ENCODE measurements at places on chromosomes 11 and 22. TPM values are rescaled to one million over a fixed set of nuclear protein-coding genes. Genes with fewer than 3 reads are reported as not detected.

The VPS26B gene
- total RNA-seq: 94.8 TPM

The FRMD8 gene
- total RNA-seq: 20.6 TPM

The ZDHHC13 gene
- 12.0 TPM for total RNA-seq

The PDE2A gene
- 220 TPM for total RNA-seq

The MMP12 gene
- total RNA-seq: not detected

The TTC36 gene
- total RNA-seq: 4.0 TPM

The TAGLN gene
- 193 TPM for total RNA-seq

The OR51E1 gene
- total RNA-seq: not detected

The ENDOD1 gene
- total RNA-seq: 86.8 TPM

The ART1 gene
- not detected for total RNA-seq

The DKK3 gene
- total RNA-seq: 953 TPM

The OVOL1 gene
- total RNA-seq: 0.83 TPM

The PTGDR2 gene
- 1.6 TPM for total RNA-seq

The ACR gene
- 0.95 TPM for total RNA-seq

The SLC43A3 gene
- 7.7 TPM for total RNA-seq

The B3GAT1 gene
- 329 TPM for total RNA-seq

The CRYBB3 gene
- total RNA-seq: not detected

The OR5B21 gene
- not detected for total RNA-seq

The ASCL2 gene
- 0.29 TPM for total RNA-seq

The NOX4 gene
- 3.4 TPM for total RNA-seq

The MS4A4E gene
- 0.97 TPM for total RNA-seq

The KIF18A gene
- not detected for total RNA-seq
